ENCODE measurements at places on chromosomes 6 and 20.

DNA sequence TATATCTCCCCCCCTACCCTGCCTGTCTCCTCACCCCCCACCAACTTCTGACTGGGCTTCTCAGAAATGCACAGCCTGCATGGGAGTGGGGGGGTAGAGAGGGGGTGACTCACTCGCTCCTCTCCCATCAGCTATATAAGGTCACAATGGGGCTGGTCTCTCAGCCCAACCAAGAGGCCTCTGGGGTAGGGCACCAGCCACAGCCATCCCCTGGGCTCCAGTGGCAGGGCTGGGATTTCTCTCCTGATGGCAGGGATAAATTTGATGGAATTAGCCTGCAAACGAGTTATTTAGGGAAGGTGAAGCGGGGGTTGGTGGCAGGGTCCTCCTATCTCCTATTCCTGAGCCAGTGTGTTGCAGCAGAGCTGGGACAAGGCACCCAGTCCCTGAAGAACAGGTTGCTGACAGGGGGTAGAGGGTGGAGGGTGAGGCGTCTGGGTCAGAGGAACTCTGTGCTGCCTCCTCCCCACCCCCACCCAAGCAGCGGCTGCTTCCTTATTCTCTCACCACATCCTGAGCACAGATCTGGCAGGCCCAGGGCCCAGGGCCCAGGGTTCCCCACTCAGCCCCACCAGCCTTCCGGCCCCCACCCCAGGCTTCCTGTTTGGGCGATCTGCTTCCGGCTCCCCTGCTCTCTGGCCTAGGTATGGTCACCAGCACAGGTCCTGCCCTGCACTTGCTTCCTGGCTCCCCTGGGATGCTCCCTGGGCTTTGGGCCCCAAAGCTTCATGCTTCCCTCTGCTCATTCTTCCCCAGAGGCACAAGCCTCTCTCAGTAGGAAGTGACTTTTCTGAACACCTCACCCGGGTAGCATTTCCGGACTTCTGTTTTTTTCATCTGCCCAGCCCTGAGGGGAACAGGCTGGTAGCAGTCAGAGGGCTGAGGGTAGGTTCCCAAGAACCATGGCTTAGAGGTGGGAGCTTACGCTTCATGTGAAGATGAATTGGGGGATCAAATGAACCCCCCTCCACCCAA is 4.0 kb downstream of the PPP1R18 start:
- peak; percentile 94 for DNase-seq

GRCh38 chr20:12893019-12893418 is 115.8 kb upstream of the SPTLC3 start:
- no peak for DNase-seq

DNA sequence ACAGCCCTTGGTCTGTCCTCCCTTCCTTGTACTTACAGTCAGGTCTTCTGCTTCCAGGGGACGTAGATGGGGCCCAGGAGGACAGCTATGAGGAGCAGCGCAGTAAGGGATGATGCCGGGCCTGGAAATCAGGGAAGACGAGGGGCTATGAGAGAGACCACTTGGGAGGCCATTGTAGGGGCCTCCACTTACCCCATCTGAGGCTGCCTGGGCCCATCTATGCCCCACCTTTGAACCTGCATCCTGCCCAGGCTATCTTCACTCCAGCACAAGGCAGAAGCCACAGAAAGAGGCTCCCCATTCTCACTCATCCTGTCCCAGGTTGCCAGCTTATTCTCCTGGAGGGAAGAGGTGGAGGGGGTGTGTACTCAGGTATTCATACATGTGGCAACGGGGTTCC is 10.4 kb upstream of the SIRPB1 start:
- DNase-seq = no peak

- no peak for DNase-seq
These were observed 49.4 kb downstream of the MCUR1 start for GRCh38 chr6:13764996-13765395.
